ENCODE measurements at places on chromosomes 4 and X.

GRCh38 chr4:122830426-122831095 is 3.9 kb downstream of the FGF2 start:
- DNase-seq: no peak

GRCh38 chrX:96372313-96373046 is 312.2 kb upstream of the DIAPH2 start:
- DNase-seq: peak; percentile 0

DNA sequence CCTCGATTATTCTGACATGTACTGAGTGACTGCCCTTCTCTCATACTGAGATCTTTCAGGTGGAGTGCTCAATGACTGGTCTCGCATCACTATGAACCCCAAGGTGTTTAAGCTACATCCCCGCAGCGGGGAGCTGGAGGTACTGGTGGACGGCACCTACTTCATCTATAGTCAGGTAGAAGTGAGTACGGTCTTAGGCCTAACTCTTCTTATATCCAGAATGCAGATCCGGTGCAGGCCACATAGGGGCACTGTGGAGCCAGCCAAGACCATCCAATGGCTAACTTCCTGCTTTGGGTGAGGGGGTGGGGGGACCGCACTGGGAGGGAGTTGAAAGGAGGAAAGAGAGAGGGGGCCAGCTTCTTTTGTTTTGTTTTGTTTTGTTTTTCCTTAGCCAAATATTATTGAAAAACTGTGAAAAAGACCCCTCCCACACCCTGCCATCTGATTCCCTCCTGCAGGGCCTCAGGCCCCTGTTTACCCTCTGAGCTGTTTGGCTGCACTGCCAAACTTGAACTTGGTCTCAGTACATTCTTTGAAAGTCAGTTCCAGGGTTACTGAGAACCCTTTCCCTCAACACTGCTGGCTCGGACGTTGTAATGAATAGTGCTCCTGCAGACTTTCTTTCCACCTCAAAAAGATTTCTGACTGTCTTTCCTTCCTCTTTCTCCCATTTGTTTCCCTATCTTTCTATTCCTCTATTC is 16.2 kb downstream of the AWAT2 start:
- no peak for DNase-seq

DNA sequence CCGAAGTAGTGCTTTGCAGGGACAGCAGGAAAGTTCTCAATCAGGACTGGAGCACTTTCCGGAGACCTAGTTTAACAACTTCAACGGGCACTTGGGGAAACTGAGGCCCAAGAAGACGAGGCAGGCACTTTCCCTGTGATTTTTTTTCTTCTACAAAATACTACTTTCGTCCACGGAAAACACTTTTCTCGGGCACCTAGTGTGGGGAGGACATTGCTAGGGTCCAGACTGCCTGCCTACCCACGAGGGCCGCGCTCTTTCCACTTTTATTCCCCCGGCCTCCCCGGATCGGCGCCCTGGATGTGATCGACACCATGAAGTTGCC is 125.4 kb upstream of the CXorf66 start:
- DNase-seq: no peak

- no peak for DNase-seq
Observed at GRCh38 chr4:161577579-161578301, 586.1 kb downstream of the FSTL5 start.

DNA sequence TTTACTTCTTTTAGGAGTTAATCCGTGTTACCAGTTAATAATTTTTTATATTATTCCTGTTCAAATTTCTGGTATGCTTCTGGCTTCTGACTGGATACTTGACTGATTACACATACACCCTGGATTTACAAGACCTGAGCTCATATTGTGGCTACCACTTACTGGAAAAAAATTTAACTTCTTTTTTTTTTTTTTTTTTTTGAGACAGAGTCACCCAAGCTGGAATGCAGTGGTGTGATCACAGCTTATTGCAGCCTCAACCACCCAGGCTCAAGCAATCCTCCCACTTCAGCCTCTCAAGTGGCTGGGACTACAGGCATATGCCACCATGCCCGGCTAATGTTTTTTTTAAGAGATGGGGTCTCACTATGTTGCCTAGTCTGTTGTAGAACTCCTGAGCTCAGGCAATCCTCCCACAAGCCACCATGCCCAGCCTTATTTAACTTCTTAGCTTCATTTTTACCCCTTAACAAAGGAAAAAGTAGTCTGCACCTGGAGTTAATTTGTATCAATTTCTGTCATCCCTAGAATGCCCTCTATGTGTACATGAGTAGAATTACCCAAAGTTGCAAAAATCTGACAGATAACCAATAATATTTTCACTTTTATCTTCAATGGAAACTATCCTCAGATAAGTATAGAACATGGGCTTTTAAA is 50.3 kb downstream of the TMEM165 start:
- no peak for DNase-seq

- no peak for DNase-seq
Observed at GRCh38 chr4:52884994-52885393, 22.9 kb downstream of the RASL11B start.

DNA sequence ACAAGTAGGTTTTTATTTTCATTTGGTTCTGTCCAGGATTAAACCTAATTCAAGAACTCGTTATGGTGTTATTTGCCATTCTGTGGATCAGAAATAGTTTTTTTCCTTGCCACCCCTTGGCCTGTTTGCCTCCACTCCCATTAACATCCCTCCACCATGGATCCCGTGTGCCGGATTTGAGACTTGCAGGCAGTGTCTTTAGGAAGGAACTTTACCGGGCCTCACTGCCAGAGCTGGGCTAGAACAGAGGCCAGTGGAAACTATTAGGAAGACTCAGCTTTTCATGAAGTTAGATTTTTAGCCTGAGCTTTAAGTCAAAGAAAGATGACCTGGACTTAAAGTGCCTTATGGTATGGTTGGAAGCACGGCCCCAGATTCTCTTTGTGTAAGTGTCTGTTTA is 2.4 kb downstream of the KLHL2 start:
- DNase-seq: no peak

DNA sequence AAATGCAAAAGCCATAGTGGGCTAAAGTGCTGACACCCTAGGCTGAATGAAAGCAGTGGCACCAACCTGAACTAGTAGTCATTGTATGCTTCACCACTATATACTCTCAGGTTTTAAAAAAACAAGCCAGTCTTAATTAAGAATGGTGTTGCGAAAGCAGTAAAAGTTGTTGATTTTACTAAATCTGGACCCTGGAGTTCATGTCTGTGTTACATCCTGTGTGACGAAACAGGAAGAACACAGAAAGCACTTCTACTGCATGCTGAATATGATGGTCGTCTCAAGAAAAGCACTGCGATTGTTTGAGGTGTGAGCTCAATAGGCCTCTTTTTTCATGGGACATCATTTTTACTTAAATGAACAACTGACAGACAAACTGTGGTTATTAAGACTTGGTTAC is 24.2 kb upstream of the GDPD2 start:
- no peak for DNase-seq

- no peak for DNase-seq
Observed at GRCh38 chr4:183783991-183784553, 121.0 kb upstream of the STOX2 start.

DNA sequence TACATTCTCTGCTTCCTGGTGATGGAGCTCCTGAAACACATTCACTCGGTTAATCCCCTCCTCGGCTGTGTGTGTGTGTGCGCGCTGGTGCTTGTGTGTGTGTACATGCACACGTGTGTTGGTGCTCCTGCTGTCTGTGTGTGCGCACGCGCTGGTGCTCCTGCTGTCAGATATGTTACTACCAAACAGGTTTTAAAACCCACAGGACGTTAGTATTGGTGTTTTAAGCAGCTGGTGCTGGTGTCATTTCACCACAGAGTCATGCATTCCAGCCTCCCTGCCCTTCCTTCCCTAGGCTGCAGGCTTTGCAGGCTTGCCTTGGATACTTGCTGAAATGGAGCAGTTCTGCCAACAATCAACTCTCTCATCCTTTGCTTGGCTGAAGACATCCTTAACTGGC is 48.1 kb upstream of the CPLX1 start:
- no peak for DNase-seq

DNA sequence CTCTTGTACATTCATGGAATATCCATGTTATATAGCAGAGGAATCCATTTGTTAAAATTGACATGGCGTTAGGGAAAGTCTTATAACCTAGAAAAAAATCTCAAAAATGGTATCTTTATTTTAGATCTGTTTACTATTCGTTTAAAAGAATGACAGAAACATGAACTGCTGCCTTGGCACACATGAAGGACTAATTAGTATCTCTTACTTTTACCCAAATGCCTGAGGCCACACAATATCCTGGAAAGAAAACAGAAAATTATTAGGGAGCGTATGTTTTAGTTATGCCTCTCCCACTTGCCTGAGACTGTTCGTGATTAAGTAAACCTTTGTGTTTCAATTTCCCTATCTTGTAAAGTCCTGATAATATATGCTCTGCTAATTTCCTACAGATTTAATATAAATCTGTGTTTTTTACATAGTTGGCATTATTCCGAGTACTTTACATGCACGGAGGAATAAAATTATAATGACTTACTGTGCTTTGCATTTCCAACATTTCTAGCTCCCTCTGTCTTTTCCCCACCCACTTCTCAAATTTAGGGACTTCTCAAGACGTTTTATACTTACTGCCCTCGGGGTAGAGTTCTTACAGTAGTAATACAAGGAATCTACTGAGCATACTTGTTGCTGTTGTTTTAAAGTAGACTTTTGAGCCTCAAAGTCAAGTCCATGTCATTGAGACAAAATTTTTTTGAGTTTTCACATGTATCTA is 147.3 kb downstream of the VEGFC start:
- no peak for DNase-seq

- DNase-seq: peak; percentile 2
Observed at GRCh38 chr4:165464813-165465381, 86.1 kb downstream of the CPE start.

DNA sequence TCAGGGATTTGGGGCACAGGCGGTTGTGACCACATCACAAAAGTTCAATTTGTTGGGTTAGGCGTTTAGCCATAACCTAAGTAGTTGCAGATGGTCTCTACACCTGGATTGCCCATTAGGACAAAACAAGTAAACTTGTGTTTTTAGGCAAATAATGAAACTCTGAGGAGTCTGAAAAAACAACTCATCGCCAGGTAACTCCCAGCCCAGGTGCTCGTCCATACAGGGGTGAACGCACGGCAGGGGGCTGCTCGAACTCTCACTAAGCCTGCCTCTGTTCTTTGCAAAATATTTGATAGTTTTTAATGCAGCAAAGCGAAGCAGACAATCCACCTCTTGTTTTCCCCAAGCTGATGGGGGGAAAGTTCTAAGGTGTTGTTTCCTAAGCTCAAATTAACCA is 559 bp upstream of the RHOH start:
- DNase-seq: no peak

GRCh38 chrX:154310616-154311536 is 15.3 kb downstream of the TKTL1 start:
- no peak for DNase-seq

- DNase-seq: no peak
Observed at GRCh38 chr4:187444061-187444460, 551.5 kb upstream of the ZFP42 start.

DNA sequence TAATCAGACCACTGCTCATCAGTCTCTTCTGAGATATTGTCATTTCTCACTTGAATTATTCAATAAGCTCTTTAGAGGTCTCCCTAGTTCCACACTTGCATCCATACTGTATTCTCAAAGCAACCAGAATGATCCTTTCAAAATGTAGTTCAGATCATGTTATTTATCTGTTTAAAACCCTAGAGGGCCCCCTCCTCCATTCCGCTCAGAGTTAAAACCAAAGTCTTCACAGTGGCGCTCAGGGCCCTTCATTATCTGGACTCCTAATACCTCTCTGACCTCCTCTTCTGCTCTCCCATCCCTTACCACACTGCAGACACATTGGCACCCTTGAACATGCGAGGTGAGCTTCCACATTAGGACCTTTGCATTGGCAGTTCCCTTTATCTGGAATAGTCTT is 32.7 kb upstream of the HPGDS start:
- no peak for DNase-seq

DNA sequence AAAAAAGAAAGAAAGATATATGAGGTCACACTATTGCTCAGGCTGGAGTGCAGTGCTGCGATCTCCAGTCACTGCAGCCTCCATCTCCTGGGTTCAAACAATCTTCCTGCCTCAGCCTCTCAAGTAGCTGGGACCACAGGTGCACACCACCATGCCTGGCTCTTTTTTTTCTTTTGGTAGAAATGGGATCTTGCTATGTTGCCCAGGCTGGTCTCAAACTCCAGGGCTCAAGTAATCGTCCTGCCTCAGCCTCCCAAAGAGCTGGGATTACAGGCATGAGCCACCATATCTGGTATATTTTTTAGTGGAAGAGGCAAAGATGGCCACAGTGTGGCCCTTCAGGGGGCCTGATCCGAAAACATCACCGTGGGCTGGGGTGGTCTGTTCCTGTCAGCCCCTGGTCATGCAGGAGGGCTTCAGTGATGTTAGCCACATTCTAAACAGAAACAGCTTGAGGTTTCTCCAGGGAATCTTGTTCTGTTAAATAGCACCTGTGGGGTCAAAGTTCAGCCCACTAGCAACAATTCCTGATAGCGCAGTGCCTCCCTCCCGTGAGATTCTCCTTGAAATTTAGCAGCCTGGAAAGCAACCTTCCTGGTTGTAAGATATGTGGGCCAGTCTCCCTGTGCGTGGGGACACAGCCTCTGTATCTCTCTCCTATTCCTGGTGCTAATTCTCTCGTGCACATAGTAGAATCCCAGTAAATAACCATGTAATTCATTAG is 7.3 kb upstream of the DHRSX start:
- DNase-seq: no peak

GRCh38 chr4:186644311-186644638 is 79.4 kb downstream of the FAT1 start:
- no peak for DNase-seq

- DNase-seq: no peak
Observed at GRCh38 chr4:83281307-83281706, 3.3 kb downstream of the COQ2 start.

DNA sequence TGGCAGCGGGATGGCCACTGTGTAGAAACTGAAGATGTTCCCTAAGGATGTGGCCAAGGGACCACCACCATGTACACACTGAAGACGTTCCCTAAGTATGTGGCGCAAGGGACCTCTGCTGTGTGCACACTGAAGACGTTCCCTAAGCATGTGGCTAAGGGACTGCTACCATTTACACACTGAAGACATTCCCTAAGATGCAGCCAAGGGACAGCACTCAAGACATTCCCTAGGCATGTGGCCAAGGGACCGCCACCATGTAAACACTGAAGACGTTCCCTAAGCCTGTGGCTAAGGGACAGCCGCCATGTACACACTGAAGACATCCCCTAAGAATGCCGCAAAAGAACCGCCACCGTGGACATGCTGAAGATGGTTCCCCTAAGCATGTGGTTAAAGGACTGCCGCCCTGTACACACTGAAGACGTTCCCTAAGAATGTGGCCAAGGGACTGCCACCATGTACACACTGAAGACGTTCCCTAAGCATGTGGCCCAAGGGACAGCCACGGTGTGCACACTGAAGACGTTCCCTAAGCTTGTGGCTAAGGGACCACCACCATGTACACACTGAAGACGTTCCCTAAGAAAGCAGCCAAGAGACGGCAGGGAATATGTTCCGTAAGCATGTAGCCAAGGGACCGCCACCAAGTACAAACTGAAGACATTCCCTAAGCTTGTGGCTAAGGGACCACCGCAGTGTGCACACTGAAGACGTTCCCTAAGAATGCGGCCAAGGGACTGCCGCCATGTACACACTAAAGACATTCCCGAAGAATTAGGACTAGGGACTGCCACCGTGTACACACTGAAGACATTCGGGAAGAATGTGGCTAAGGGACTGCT is 43.3 kb downstream of the DHRSX start:
- no peak for DNase-seq
